ENCODE measurements at places on chromosomes 7 and 10.

DNA sequence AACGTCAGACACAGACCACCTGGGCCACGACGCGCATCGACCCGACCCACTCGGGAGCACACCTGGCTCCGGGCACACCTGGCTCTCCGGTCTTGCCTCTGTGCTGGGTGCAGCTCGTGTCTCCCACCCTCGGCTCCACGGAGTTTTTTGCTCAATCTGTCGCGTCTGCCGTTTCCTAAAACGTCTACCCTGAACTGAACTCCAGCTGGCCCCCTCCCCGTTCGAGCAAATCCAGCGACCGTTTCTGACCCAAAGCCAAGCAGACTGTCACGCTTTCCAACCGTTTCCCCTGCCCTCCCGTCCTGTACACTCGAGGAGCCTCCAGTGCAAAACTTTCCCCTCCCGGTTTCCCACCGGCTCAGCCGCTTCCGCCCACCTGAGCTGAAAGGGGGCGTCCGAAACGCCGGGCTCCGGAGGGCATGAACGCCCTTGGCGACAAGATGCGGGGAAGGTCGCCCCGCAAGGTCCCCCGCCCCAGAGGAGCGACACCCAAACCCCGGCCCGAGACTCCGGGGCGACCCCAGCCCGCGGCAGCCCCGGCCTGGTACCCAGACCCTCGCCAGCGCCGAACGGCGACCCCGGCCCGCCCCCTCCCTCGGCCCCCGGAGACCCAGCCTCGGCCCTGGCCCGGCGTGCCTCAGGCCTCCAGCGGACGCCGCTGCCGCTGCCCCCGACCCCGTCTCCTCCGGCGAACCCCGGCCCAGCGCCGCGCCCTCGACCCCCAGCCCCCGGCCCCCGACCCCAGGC, 557 bp downstream of the CYTH3 start:
- DNase-seq: peak; percentile 38

DNA sequence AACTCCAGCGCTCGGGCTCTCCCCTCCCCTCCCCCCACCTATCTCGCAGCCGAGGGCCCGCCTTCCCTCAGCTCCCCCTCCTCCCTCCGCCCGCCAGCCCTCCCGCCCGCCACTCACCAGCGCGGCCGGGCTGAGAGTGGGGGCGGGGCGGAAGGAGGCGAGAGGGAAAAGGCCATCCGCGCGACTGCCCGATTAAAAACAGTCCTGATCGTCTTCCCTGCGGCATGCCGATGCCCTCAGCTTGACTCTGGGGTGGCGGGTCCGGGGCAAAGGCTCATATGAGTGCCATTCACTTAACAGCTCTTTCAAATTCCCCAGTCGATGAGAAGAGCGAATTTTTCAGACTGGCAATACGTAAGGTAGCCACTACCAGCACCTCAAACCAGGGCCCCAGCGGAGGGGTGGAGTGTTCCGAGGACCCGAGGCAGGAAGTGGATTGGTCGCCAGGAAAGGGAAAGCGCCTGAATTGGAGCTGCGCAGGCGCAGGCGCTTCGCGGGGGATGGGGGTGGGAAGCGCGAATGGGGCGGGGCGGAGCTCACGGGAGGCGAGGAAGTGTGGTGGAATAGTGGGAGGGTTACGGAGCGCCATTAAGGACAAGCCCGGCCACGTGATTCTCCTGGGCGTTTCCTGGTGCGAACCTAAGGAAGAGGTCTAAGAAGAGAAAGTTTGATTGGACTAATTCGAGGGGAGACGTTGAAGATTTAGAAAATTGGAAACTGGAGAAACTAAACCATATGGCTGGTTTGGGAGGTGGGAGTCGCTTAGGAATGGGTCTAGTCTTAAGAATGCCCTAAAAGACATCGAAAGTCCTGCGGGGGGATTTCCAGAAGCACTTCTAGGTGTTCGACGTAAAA, at the start of gene UPF2:
UPF2 (minus strand) TSS at position 13 of the 855 bp plus-strand sequence. CDS start 7,386 bp downstream, outside the sequence.
- DNase-seq: peak; percentile 98

GRCh38 chr10:105952153-105952552, 1212.4 kb downstream of the SORCS1 start:
- DNase-seq: peak; percentile 51

- no peak for DNase-seq
These were observed 130.5 kb downstream of the CUX1 start for GRCh38 chr7:101947899-101948298.

DNA sequence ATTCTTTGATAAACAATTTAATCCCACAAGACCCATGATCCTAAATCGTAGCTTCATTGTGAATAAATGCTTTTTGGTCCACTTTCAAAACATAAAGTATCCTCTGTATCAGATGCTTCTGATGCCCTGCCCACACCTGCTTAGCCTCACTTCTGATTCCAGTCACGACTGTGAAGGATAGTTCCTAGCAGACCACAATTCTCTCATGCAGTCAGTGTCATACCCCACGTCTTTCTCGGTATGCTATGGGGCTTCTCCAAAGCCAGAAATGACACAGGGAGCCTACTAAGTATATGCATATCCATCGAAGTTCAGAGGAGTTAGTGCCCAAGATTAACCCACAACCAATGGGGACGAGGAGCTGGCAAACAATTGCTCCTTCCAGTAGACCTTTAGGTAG, 27.6 kb upstream of the CTNNA3 start:
- DNase-seq: no peak

- no peak for DNase-seq
These were observed 86.0 kb downstream of the CH25H start for GRCh38 chr10:89120931-89121763.

GRCh38 chr10:101466016-101466912, 112.3 kb downstream of the BTRC start:
- DNase-seq: no peak

DNA sequence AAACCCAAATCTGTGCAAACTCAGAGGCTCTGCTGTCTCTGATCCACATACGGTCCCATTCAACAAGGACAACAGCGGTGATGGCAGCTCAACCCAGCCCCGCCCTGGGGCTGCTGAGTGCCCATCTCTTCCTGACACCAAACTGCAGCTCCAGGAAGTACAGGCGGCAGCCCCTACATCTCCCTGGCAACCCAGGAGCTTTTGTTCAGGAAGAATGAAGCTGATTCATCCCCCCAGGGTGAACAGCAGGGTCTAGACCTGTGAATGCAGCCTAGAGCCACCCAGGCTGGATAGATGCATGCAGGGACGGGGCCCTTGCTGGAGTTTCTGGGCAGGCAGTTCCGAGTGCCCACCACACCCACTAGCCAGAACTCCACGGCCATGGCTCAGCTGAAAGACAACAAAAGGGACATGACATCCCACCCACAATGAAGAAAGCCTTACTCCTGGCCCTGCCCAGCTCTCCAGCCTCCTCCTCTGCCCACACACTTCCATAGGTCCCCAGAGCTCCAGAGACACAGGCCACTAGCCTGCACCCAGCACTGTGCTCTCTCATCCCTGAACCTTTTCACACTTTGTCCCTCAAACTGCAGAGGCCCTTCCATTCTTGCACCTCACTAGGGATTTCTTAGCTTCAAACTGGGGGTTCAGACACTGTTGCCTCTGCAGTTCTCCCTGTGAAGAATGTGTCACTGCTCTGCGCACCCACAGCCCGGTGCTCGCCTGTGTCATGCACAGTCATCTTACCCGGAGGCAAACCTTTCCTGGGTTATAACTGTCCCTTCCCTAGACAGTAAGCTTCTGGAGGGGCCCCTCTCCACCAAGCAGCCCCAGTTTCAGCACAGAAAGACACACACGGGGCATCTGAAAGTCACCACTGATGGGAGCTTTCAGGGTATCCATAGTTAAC, 99.1 kb downstream of the GRID1 start:
- DNase-seq: no peak

GRCh38 chr7:12328888-12329770, 74.5 kb downstream of the VWDE start:
- no peak for DNase-seq

- DNase-seq: no peak
These were observed 378.5 kb upstream of the SEMA3C start for GRCh38 chr7:81297317-81297716.

DNA sequence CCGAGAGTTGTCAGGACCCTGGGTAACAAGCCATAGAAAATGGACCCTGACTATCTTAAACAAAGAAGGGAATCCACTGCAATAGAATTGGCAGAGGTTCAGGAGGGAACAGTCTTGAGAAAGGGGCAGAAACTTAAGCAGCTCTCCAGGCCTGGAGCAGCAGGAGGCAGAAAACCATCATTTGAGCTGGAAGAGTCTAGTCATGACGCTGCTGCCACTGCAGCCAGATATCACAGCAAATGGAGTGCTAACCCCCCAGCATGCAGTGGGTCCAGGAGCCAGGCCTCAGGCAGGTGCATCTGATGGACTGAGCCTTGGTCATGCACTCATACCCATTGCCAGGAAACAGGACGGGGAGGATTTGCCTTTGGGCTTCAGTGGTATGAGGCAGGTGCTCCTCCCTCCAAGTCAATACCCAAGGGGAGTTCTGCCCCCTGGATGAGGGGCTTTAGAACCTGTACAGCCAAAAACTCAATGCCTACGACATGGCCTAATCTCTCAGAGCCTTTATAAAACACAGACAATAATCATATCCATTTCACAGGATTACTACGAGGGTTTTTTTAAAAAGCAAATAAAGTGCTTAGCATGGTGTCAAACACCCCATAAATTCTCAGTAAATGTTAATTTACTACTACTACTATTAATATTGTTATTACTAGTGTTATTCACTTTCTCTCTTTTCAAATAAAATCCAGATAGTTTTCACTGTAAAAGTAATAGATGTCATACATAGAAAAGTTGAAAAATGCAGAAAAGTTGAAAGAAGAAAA, 30.7 kb downstream of the DUSP5 start:
- no peak for DNase-seq

All from RPMI8226 (cell line).